ENCODE measurements at places on chromosomes 1 and 21.
A peak's percentile ranks its signal among the peaks of the same experiment; 100 is the strongest.

- no peak for DNase-seq
These were observed 6.9 kb upstream of the NR1I3 start for GRCh38 chr1:161244888-161245287.

DNA sequence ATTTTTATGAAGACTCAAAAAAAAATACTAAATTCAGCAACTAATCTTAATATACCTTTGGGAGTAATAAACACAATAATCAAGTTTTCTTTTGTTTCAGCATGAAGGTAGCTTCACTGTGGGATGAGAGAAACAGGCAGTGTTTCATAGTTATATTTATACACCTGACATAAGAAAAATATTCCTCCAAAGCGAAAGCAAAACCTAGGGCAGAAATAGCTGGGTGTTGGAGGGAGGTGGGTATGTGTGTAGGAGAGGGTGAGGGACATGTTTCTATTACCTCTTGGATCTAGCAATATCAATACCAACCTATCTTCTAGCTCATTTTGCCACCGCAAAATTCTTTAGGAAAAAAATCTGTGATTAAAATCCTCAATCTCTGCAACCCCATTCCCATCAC, 24.9 kb upstream of the MAN1A2 start:
- DNase-seq: no peak

GRCh38 chr1:9929431-9930385, 13.5 kb downstream of the LZIC start:
- no peak for DNase-seq

DNA sequence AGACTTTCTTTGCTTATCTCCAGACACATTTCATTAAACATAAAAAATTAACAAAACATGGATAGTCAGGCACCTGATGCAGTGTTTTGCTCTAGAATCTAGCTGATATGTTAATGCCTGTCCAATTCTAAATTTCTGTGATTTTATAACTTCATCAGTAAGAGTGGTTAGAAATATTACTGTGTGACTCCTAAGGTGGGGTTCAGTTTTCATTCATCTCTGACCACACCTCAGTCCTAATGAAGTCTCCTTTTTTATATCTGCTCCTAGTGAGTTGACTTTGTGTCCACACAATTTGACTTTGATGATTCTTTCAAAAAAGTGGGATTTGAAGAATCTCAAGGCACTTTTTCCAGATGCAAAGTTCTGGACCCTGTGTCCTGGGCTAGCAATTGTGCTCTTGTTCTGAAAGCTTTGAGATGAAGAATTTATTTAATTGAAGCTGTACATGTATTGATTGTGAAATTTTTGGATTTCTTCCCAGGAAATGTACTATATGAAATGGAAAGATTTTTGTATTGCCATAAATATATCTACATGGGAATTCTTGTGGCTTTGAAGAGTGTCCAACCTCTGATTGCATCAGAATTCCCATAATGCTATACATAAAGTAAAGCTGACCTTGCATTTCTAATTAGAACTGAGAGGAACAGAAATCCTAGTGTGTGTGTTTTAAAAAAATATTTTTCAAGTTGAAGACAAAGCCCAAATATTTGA, 111.2 kb downstream of the GIPC2 start:
- peak; percentile 82 for DNase-seq

DNA sequence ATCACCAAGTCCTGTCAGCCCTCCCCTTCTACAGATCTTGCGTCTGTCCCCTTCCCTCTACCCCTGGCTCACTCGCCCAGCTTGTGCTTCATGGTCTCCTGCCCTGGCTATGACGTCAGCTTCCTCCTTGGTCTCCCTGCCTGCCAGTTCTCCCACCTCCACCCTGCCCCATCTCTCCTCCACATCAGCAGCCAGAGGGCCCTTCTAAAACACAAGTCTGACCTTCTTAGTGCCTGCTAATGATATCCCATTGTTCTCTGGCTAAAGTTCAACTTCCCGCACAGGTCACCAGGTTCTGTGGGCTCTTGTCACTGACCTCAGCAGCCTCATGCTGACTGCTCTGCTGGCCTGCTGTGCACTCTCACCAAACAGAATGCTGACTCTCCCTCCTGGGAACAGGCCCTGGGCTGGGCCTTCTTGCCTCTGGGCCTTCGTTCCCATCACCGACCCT, 24.7 kb upstream of the MYCL start:
- DNase-seq: no peak

GRCh38 chr1:46587069-46587468, 17.0 kb downstream of the MKNK1 start:
- no peak for DNase-seq
